ENCODE measurements at places on chromosomes 6 and 20.

GRCh38 chr6:36242161-36242560 is 27.7 kb upstream of the PNPLA1 start:
- no peak overlapping the region for H3K27ac ChIP-seq
- peaks cover 23% of the 10 kb centered on the region for H3K27me3 ChIP-seq
- H3K4me3 ChIP-seq = no peak overlapping the region
- H3K4me1 ChIP-seq = peaks cover 12% of the 10 kb centered on the region
- DNase-seq = no peak

GRCh38 chr6:143842461-143842901 is 657 bp upstream of the LTV1 start:
- H3K27me3 ChIP-seq = no peaks in the 10 kb centered on the region
- H3K36me3 ChIP-seq = peaks cover 28% of the 10 kb centered on the region
- no peak for DNase-seq
- peaks cover 29% of the 10 kb centered on the region for H3K4me1 ChIP-seq

GRCh38 chr6:30883685-30884520 is at the start of gene DDR1:
Gene DDR1, plus strand, starts transcription at chr6:30884519. Its CDS starts 4,211 bp downstream, at chr6:30888730.
- H3K27me3 ChIP-seq = peaks cover 3% of the 10 kb centered on the region
- peak within 1 kb of the TSS; percentile 77 for H3K4me3 ChIP-seq
- H3K4me1 ChIP-seq = peaks cover 45% of the 10 kb centered on the region
- DNase-seq = no peak
- H3K27ac ChIP-seq = peak within 1 kb of the TSS; percentile 65

DNA sequence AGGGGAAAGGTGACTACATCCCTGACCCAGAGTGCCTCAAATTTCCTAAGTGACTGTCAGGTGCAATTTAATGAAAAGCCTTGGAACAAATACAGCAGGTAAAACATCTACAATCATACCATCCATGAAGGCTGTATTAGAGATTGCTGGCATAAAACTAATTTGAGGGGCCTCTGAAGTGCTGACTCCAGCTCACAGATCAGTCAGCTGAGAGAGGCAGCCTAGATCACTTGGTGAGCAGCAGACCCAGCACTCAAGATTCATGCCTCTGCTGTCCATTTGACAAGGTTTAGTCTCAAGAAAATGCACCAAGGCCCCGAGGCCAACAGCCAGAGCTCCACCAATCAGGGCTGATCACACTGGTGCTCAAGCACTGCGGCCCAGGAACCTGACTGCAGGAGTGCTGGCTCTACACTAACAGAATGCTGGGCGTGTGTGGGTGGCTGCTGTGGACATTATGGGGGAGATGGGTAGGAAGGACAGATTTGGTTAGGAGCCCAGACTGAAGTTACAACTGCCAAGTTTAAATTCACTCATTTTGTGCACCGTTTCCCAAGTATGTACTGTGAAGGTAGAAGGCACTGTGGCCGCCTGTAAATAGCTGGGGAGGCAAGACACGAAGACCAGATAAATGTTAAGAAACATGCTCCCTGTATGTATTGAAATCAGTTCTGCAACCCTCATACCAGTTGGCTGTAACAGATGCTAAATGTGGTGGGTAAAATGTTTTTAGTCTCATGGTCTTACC is 28.2 kb downstream of the SNX5 start:
- no peak overlapping the region for H3K4me3 ChIP-seq
- DNase-seq = no peak
- peaks cover 35% of the 10 kb centered on the region for H3K4me1 ChIP-seq
- peak overlapping the region; percentile 3 for H3K27ac ChIP-seq
- no peaks in the 10 kb centered on the region for H3K27me3 ChIP-seq

GRCh38 chr6:6008648-6009421 is 2.1 kb upstream of the NRN1 start:
- H3K27ac ChIP-seq = peak overlapping the region; percentile 40
- peaks cover 70% of the 10 kb centered on the region for H3K27me3 ChIP-seq
- DNase-seq = peak; percentile 54
